ENCODE measurements at places on chromosomes 13 and 19.

- no peak for DNase-seq
These were observed 96.7 kb downstream of the CRYL1 start for GRCh38 chr13:20428666-20429644.

DNA sequence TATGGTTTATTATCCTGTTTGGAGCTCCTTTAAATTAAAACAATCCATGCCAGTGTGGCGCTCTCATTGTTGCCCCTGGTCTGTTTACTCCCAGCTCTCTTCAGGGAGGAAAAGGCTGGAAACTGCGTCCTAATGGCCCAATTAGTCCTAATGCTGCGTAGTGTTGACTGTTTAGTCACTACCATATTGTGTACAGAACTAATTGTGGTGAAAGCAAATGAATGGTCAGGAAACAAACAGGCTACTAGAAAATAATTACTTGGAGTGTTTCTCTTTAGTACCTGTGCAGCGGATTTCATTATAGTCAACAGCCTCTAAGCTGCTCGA is 54.5 kb upstream of the MTIF3 start:
- DNase-seq: no peak

DNA sequence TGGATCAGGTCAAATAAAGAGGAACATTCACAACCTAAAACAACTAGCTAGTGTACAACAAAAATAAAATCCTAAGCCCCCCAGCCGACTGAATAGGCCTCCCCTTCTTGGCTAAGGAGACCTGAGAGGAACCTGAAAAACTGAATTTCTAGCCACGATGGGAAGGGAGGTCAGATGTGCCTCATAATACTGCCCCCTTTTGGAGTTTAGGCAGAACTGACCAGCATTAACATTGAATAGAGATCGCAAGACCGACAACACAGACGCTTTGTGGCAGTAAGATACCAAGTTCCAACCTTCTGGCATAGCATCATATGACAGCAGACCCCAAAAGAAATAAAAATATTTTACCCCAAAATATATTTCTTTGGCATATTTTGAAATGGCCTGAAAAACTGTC is 15.9 kb downstream of the CBY2 start:
- no peak for DNase-seq

GRCh38 chr13:50543782-50544181 is 299.7 kb downstream of the DLEU7 start:
- no peak for DNase-seq

DNA sequence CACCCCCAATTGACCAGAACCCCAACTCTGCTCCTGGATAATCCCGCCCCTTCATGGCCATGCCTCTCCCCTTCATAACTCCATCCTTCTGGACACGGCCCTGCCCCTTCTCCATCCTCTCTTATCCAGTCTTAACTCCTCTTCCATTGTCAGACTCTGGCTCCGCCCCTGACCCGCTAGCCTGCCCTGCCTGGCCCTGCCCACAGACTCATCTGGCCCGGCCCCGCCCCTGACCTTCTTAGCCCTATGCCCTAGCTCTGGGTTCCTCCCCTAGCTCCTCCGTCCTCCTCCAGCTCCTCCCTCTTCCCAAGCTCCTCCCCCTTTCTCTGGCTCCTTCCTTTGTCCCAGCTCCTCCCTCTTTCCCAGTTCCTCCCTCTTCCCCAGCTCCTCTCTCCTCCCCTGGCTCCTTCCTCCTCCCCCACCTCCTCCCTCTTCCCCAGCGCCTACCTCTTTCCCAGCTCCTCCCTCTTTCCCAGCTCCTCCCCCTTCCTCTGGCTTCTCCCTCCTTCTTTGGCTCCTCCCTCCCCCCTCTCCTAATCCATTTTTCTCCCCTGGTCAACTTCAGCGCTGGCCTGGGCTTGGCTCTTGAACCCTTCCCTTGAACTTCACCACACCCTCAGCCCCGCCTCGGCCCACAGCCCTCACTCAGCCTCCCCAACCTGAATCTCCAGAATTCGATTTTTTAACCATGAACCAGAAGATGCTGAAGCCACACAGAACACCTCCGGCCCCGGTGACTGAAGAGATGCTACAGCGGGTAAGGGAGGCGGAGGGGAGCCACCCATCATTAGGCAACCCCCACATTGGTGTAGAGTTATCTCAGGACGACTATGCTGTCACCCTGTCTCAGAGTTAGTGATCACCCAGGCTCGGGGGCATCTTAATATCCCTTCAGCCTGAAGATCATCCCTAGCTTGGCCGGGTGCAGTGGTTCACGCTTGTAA is 9.2 kb upstream of the ZNF358 start:
- DNase-seq: no peak

- no peak for DNase-seq
These were observed 38.7 kb downstream of the ADGRE1 start for GRCh38 chr19:6925801-6926751.

DNA sequence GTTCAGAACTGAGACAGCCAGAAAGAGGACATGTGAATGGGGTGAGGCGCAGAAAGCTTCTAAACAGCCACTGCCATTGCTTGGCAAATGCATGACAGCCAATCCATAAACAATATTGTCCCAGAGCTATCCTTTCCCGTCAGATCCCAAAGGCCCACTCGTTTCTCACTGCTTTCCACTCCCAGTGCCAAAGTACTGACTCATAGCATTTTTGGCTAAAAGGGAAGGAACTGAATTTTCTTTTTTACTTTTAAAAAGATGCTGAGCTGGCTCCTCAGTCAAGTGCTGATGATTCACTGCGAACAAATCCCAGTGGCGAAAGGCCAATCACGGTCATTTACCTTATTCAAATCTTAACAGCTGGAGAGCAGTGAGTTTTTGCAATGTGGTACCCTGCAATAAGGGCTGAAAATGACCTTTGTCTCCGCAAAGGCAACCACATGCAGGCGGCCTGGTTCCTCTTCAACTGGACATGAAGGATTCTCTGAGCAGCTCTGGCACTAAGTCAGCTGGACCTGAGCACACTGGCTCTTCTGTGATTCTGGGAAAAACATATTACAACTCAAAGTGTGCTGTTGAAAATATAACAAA is 151.7 kb downstream of the DCLK1 start:
- DNase-seq: no peak

GRCh38 chr19:1252821-1253513 is 4.6 kb downstream of the MIDN start:
- DNase-seq: peak; percentile 58

DNA sequence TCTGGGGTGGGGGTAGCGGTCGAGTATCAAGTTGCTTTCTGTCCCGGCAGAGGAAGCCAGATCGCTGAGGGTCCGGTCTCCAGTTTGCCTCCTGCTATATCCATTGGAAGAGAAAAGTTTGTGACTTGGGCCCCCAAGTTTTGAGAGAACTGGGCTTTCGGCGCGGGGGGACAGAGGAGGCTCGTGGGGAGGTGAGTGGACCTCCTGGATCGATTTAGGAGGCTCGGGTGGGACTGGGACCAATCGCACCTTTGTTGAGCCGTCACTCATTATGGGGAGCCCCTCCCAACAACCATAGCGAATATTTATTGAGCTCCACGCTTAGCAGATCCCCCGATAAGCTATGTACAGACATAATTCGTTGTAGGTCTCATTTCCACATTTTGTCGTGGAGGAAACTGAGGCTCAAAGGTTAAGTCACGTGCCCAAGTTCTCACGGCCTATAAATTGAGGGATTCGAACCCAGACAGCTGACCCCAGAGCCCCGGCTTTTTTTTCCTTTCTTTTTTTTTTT is 909 bp downstream of the RFXANK start:
- DNase-seq: no peak

DNA sequence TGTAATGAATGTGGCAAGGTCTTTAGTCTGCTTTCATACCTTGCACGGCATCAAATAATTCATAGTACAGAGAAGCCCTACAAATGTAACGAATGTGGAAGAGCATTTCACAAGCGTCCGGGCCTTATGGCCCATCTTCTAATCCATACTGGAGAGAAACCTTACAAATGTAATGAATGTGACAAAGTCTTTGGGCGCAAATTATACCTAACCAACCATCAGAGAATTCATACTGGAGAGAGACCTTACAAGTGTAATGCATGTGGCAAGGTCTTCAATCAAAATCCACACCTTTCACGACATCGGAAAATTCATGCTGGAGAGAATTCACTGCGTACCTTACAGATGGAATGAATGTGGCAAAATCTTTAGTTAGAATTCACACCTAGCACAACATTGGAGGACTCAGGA is 3.3 kb upstream of the ZNF880 start:
- DNase-seq: no peak

Measured in stimulated activated CD4-positive, alpha-beta T cell treated with anti-CD3 and anti-CD28 coated beads, Interleukin-15, amount 100 ng/mL, for 1 hour (primary cell).